Mucosa of descending colon (tissue), 3 donors: ENCODE measurements at places on chromosomes 4 and X. TPM values are rescaled to one million over a fixed set of nuclear protein-coding genes. Genes with fewer than 3 reads are reported as not detected.

SMR3B gene
- total RNA-seq = not detected

- no peak for DNase-seq
Measured at GRCh38 chr4:99891351-99891750, 2.9 kb downstream of the LAMTOR3 start.

ABCE1 gene
- total RNA-seq = 29.1 TPM

DNA sequence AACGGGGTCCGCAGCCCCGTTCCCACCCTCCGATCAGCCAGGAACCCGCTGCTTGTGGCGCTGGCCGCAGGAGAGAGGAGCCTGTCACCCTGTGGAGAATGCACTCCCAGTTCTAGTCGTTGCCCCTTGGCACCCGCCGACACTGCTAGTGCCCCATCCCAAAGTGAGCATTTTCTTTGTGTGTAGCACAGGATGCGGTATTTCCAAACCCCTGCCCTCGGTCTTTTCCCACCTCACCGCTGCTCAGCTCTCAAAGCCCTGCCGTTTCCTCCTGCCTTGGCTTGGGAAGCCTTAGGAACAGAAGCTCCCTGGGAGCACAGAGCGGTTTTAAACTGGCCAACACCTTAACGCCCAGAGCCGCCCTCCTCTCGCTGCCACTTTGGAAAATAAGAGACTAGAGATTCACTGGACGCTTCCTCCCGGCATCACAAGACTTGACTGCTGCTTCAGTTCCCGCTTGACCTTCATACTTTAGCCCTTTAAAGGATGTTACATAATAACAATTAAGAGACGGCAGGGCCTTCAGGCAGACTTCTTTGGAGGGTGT is 772 bp downstream of the CYP4V2 start:
- no peak for DNase-seq

GRCh38 chrX:106862972-106863688 is 40.0 kb downstream of the RIPPLY1 start:
- DNase-seq = no peak

GRCh38 chr4:62455871-62456270 is 1255.7 kb downstream of the ADGRL3 start:
- no peak for DNase-seq

FBXW7 gene
- total RNA-seq = 48.6 TPM

DNA sequence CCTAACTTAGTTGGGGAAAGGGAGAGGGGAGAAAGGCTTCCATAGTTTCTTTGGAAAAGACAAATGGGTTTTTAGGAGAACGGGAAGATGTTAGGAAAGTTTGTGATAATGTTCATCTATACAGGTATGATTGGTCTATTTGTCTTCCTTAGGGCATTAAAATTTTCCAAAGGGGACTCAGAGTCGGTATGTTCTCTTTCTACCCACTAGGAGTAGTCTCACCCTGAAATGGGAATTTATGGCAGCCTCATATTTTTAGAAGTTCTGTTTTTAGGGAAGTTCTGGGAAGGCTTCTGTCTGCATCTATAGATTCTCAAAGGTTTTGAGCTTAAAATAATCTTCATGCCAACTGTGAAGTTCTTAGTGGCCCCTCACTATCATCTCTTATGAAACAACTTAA is 637.3 kb downstream of the ADGRL3 start:
- no peak for DNase-seq

KLHL4 gene
- total RNA-seq = 0.41 TPM

NAP1L3 gene
- 0.67 TPM for total RNA-seq

DNA sequence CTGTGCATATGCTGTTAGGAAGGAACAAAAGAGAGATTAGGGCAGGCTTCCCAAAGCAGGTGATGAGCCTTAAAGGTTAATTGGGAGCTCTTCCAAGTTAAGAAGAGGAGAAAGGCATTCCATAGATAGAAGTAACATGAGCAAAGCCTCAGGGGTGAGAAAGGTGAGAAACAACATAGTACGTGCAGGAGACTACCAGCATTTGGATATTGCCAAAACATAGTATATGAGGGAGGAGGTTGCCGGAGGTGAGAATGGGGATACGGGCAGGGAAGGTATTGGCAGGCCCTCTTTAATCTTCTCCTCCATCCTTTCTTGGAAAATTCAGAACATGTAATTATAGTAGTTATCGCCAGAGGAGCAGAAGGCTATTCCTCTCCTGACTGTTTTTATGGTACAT is 96.1 kb upstream of the MBNL3 start:
- DNase-seq = no peak

DNA sequence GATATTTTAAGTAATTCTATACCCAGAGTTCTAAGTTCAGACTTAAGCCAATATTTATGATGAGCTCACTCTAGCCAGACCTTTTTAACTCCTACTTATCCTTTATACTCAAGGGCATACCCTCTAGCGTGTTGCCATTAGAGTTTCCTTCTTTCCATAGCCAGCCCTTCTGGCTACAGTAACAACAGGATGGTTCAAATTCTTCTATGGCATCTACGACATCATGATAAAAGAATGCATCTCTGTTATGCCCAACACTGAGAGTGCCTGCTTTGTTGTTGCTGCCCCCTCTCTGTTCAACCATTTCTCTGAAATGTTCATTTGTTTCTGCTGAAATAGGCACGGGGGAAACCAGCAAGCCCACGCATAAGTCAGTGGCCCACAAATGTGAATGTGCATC is 104.5 kb downstream of the UBE2NL start:
- DNase-seq = no peak

GRCh38 chr4:8762356-8762755 is 109.3 kb downstream of the HMX1 start:
- DNase-seq = peak; percentile 29

GRCh38 chr4:183335369-183335940 is 13.2 kb upstream of the CLDN24 start:
- no peak for DNase-seq

DNA sequence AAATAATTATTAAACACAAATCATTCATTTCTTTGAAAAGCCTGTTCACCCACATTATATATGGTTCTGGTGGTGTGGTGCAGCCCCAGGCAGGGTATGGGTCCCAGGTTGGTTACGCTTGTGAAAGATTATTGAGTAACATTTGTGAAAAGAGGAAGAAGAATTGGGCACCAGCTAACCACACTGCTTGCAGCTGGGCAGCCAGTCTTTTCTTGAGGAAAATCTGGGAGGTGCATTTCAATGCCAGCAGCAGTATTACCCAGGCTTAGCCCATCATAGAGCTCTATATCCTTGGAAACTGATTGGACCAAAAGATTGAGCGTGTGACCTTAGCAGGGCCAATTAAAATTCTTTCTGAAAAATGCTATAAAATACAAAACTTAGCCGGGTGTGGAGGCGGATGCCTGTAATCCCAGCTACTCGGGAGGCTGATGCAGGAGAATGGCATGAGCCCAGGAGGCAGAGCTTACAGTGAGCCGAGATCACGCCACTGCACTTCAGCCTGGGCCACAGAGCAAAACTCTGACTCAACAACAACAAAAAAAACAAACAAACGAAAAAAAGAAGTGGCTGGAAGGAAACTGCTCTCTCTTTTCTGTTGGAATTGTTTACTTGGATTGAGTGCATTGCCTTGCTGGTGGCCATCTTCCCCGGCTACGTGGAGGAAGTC is 9.7 kb upstream of the PLAC8 start:
- DNase-seq = peak; percentile 16

- no peak for DNase-seq
Measured at GRCh38 chr4:37852376-37852775, 25.9 kb downstream of the PGM2 start.

CT47B1 gene
- total RNA-seq = not detected

DNA sequence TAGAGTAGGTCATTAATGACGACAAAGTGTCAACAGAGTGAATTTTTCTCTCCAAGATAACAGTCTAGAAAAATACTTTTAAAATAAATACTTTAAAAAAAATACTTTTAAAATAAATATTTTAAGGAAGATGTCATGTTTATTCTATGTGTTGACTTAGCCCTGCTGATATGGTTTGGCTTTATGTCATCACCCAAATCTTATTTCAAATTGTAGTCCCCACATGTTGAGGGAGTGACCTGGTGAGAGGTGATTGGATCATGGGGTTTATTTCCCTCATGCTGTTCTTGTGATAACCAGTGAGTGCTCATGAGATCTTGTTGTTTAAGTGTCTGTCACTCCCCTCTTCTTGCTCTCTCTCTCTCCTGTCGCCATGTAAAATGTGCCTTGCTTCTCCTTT is 754.9 kb upstream of the SLIT2 start:
- DNase-seq = no peak

MAGEA6 gene
- total RNA-seq = not detected

DNA sequence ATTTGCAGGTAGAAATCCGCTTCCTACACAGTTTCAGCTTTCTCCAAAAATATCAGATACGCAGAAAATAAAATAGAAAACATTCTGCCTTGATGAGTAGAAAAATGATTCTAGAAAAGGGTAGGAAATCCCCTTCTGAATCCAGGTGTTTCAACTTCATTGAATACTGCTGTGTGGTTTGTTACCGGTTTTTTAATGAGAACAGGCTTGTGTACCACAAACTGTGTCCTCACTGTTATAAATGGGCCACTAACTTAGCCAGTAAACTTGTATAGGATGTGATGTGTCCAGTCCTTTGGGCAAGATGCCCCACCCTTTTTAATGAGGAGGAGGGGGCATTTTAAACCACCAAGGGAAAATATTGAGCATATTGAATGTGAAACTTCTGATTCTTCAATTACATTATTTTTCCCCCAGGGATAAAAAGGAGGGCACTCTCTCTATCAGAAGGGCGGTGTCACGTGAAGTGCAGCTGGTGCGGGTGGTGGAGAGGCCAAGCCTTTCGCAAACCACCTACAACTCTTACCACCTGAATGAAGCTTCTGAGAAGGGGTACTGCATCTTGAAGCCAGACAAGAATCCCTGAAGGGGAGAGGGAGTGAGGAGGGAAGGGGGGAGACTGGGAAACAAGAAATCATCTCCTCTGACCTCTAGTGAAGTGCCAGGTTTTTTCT is 4.5 kb downstream of the CXXC4 start:
- DNase-seq = peak; percentile 38

GRCh38 chrX:105975382-105975781 is 63.1 kb downstream of the SERPINA7 start:
- DNase-seq = no peak

DKC1 gene
- total RNA-seq = 29.4 TPM

GRCh38 chrX:68433981-68434299 is 645 bp upstream of the OPHN1 start:
- DNase-seq = no peak

NEIL3 gene
- total RNA-seq = 0.76 TPM

GRCh38 chrX:112803060-112803459 is 37.6 kb downstream of the AMOT start:
- no peak for DNase-seq

DNA sequence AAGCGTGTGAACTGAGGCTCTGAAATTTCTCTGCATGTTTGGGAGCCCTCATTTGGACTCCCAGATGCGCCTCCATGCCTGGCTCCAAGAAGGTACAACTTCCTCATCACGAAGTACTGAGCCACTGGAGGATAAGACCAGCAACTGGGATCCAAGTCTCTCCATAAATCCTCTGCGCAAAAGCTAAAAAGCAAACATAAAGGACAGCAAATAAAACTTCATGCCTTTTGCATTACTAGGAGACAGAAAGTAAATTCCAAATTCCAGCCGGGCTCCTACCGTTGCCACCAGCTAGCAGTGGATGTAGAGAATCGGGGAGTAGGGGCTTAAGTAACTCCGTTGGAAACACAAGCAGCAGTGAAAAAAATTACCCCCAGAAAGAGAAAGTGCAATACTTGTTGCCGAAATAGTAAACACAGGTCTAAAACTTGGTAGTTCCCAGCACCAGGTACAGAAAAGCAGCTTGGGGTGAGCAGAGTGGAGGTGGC is 477.1 kb upstream of the TENM3 start:
- DNase-seq = no peak

PAGE1 gene
- not detected for total RNA-seq

CXorf49 gene
- total RNA-seq = not detected

GAGE2A gene
- total RNA-seq = not detected

- peak; percentile 55 for DNase-seq
Measured at GRCh38 chrX:24260842-24261550, 52.9 kb downstream of the SUPT20HL2 start.

- no peak for DNase-seq
Measured at GRCh38 chr4:55004831-55005230, 120.6 kb downstream of the KDR start.

DNA sequence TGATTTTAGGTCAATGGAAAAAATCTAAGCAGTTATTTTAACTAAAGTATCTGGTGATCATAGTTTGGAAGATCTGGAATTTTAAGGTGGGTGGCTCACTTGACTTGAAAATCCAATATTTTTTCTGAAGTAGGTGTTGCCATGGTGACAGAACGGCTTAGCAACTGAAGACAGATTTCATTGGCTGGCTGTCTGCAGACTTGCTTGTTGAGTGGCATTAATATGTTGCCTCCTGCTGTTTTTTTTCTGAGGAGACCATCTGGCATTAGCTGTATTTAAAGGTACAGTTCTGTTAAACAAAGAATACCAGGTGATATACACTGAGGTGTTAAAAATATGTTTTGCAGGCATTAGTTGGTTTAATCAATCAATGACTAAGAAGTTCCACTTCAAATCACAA is 19.8 kb downstream of the CPE start:
- no peak for DNase-seq

GRCh38 chrX:137071596-137071995 is 37.8 kb upstream of the GPR101 start:
- DNase-seq = no peak

- DNase-seq = no peak
Measured at GRCh38 chr4:105594099-105595010, 41.9 kb downstream of the ARHGEF38 start.

LDB2 gene
- total RNA-seq = 9.3 TPM

FMR1NB gene
- not detected for total RNA-seq

NEK1 gene
- 10.8 TPM for total RNA-seq

GRCh38 chr4:140799686-140800225 is 43.6 kb upstream of the TBC1D9 start:
- DNase-seq = no peak
